Fibroblast of mammary gland (primary cell): ENCODE measurements at places on chromosomes 2 and 18.

DNA sequence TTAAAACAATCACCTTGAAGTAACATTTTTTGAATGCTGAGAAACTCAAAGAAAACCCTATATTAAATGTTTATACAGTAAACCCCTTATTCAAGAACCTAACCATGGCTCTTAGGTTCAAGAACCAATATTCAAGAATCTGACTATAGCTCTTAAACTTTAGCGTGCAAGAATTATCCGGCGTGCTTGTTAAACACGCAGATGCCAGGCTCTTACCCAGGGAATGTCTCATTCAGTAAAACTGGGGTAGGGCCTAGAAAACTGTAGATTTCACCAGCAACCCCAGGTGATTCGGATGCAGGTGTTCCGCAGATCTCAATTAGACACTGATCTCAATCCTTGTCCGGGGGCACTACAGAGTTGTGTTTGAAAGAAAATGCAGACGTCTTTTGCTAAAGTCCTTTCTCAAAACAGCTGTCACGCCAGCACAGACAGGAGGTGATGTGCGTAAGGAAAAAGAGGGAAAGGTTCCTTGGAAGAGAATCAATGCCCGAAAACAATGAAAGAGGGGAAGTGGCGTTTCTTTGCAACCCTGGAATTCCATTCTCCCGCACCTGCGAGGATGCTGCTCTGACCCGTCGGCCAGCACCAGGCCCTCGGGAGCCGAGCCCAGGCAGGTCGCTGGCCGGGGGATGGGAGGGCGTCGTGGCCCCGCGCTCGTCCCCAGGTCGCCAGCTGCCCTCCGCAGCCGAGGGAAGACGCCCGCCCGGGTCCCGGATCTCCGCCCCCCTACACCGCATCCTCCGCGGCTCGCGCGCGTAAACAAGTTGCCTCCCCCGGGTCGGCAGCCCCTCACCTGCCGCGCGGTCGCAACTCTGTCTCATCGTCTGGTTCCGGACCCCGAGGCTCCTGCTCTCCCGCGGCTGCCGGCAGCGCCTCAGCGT, 851 bp downstream of the EIF2AK3 start:
- no peak for DNase-seq

GRCh38 chr2:202530038-202530437, 104.7 kb upstream of the FAM117B start:
- no peak for DNase-seq

DNA sequence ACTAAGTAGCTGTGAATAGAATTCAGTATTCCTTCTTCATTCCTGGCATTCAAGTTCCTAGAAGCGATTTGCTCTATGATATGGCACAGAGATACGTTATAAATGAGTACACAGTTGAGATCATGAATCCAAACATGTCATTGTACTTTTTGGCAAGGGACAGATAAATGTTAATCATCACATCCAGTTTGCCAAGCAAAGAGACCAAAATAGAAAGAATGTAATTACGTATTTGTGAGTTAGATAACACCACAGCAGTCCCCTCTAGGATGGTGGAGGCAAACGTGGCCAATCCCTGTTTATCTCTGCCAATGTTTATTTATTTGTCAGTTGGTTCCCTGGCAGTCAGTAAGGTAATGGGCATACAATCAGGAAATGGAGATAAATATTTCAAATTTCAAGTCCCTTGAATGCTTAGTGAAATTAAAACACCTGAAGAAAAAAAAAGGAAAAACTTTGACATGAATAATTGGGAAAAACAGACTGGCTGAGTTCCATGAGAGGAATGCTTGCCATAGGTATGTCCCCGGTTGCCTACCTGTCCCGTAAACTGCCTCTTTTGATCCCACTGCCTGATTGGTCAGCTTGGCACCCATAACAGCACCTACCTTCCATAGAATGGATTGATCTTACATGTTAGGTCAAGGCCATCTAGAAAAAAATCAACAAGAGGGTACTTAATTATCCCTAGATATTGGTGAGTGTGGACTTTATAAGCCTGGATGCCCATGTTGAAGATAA, 451.1 kb upstream of the NETO1 start:
- peak; percentile 40 for DNase-seq

DNA sequence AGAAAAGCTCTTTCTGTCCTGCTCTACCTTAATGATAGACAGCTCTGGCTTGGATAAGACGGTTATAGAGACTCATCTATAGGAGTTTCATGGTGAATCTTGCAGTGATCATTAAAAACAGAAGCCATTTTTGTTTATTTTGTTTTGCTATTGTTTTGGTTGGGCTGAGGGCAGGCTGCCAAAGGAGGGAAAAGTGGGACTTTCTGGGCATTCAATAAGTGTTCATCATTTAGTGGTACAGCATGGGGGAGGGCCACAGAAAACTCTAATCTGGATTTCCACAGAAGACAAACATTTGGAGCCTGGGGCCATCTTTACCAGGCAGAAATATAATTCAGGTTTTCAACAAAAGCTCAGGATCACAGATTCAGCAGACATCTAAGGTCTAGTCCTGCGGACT, 62.4 kb upstream of the EFEMP1 start:
- no peak for DNase-seq

- no peak for DNase-seq
Observed at GRCh38 chr18:824179-824578, 12.1 kb upstream of the YES1 start.

GRCh38 chr18:23126376-23127056, 8.8 kb upstream of the CABLES1 start:
- DNase-seq = no peak

DNA sequence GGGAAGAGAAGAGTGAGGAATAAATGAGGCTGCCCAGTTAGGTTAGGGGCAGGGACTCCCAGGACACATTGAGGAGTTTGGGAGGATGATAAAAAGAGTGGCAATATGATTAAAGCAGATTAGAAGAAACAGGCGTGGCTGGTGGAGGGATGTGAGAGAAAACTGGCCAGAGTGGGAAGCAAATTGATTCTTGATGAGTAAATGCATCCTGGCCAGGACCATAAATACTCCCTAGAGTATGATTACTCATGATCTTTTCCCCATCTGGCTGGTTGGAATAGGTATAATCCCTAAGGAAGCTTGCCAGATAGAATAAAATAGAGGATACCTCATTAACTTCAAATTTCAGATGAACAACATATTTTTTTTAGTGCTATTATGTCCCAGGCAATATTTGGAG, 21.5 kb upstream of the DAW1 start:
- peak; percentile 97 for DNase-seq

GRCh38 chr18:79251021-79251420, 144.7 kb upstream of the NFATC1 start:
- DNase-seq = no peak

- DNase-seq = no peak
Observed at GRCh38 chr2:144514616-144515091, 5.3 kb downstream of the ZEB2 start.

- no peak for DNase-seq
Observed at GRCh38 chr2:129011466-129012061, 692.9 kb upstream of the HS6ST1 start.

DNA sequence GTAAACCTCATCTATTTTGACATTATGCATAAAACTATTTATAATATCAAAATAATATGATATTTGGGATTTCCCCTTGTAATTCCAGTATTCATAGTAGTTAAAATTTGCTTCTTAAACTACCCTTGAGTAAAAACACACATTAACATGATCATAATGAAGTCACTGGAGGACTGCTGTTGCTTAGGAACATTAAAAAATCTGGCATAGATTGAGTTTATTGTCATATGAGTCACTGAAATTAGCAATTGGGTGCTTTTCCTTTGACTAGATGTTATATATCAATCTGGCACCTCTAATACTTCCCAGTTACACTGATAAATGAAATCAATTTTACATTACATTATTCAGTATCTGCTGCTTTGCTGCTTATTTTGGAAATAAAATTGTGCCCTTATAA, 57.0 kb upstream of the ZC3H15 start:
- peak; percentile 69 for DNase-seq

GRCh38 chr2:68756178-68756577, 21.6 kb downstream of the ARHGAP25 start:
- DNase-seq = no peak

- no peak for DNase-seq
Observed at GRCh38 chr2:85611217-85611704, 605 bp downstream of the C2orf68 start.

- peak; percentile 85 for DNase-seq
Observed at GRCh38 chr2:9333591-9334171, 89.6 kb downstream of the ITGB1BP1 start.

DNA sequence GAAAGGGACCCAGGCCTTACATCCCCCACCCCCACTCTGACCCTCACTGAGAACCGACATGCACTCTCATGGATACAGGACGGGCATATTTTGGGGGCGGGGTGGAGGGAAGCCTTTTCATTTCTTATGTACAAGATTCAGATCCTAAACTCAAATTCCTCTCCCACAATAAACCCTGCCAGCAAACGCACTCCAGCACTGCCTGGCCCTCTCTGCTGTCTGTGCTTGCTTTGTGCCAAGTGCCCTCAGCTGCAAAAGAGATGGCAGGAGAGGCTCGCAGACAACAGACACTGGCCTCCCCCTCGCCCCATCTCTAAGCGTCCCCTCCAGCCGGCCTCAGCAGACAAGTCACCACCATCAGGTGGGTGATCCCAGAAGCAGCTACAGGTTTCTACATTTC, 42.4 kb downstream of the FAM168B start:
- no peak for DNase-seq
